Progenitor cell of endocrine pancreas (in vitro differentiated cells): ENCODE measurements at places on chromosomes 13 and 19.

DNA sequence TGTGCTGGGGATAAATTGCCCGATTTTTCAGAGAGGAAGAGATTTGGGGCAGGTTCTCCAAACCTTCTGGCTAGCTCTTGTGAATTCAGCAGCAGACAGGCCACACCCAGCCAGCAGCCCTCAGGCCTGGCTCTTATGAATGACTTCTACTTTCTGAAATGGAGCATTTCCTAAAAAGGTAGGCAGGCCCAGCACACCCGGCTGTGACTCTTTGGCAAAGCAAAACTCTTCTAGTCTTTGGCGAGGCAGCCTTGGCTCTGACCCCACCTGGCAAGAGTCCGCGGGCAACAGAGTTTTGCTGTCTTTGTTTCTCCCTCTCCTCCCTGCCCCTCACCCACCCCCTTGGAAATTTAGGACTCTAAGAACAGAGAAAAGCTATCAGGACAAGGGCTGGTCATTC, 221.2 kb downstream of the ZNF536 start:
- no peak for DNase-seq

GRCh38 chr19:55601084-55601483, 996 bp downstream of the ZNF524 start:
- no peak for DNase-seq

DNA sequence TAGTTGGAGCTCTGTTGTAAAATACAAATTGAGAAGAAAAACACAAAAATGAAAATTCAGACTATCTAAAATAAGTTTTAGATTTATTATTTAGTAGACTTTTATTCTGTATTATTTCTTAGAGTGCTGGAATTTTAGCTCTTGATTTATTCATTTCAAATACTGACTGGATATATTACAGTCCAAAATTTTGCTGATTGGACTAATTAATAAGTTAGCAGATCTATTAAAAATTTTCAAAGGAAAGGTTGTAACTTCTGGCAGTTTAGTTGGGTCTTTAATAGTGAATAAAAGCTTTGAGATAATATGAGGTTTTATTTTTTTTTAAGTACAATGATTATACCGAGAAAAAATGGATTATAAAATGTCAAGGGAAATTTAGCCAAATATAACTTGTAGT, 1224.9 kb upstream of the SPRY2 start:
- DNase-seq = no peak

- no peak for DNase-seq
These were observed 1413.0 kb upstream of the PRR20A start for GRCh38 chr13:55727683-55728082.

- no peak for DNase-seq
These were observed 13.0 kb upstream of the LIN7B start for GRCh38 chr19:49101160-49101559.

DNA sequence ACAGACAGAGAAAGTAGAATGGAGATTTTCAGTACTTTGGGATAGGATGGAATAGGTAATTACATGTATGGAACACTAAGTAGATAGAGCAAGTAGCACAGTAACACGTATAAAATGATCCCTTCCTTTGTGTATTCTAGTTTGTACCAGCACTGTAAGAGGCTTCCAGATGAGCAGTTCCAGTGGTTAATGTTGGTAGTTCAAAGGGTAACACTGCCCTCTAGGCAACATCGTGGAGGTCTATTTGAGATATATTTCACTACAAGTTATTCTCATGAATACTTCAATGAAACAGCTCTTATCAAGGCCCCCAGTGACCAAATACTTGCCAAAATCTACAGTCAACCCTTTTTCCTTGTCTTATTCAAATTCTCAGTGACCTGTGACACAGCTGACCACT, 13.5 kb upstream of the ZNF563 start:
- no peak for DNase-seq

- DNase-seq = no peak
These were observed 1719.5 kb upstream of the MIR17HG start for GRCh38 chr13:89627996-89628395.

DNA sequence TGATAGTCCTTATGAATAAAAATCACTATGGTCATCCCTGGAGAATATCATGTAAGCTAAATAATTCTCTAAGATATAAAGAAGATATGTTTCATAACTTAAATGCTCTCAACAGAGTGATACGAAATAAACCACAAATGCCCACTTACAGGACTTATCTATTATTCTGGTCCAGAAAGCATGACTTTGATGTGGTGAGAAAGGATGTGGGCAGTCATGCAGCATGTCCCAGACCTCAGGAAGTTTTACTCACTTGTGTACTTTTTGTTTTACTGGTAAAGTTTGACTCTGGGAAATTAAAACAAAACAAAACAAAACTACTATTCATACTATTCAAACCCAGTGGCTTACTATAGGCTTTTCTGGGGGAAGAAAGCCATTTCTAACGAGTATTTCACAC, 483.2 kb upstream of the SLITRK6 start:
- DNase-seq = no peak

- no peak for DNase-seq
These were observed 56.6 kb downstream of the FRY start for GRCh38 chr13:32087955-32088747.

GRCh38 chr13:57638186-57638890, 6.8 kb downstream of the PCDH17 start:
- no peak for DNase-seq

DNA sequence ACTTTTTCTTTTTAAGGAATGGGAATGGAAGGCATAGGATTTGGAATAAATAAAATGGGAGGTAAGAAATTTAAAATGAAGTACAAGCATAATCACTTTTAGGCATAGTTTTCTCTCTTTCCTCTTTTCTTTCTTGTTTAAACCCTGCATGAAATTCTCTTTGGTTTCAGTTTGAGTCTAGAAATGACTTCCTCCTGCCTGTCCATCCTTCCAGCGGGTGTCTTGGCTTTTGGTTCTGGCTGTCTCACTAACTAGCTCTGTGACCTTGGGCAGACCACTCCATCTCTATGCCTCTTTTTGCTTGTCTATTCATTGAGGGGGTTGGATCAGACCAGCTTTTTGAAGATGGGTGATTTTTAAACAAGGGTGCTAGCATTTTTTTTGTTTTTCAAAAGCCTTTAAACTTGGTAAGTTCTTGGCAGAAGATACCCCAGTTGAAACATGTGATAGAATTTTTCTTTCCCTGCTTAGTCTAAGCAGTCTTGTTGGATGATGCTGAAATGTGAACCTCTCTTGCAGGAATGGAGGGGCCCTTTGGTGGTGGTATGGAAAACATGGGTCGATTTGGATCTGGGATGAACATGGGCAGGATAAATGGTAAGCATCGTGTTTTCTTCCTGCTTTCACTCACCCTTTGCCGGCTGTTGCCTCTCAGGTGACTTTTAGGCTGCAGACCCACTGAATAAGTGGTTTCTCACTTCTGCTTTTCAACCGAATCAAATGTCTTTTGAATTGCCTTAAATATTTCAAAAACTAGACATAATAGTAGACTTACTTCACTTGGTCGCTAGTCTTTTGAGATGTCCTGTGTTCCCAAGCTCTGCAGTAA, 28.6 kb downstream of the PRAM1 start:
- DNase-seq = no peak

- DNase-seq = no peak
These were observed 367.8 kb downstream of the DACH1 start for GRCh38 chr13:71499235-71499634.

DNA sequence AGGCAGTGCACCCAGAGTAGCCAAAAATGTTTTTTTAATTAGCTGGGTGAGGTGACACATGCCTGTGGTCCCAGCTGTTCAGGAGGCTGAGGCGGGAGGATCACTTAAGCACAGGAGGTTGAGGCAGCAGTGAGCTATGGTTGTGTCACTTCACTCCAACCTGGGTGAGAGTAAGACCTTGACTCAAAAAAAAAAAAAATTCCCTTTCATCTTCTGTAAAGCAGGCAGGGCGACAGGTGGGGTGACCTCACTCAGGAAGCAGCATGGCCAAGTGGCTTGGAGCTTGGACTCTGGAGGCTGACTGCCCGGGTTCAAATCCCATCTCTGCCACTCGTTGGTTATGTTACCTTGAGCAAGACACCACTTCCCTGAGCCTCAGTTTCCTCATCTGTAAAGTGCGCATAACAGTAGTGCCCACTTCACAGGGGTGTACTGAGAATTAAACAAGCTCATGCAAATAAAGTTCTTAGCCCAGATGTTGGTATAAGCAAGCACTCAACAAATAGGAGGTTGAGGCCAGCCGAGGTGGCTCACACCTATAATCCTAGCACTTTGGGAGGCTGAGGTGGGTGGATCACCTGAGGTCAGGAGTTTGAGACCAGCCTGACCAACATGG, 48.3 kb downstream of the MAP4K1 start:
- DNase-seq = no peak

- DNase-seq = no peak
These were observed 53.7 kb upstream of the TRPC4 start for GRCh38 chr13:37923236-37923635.

DNA sequence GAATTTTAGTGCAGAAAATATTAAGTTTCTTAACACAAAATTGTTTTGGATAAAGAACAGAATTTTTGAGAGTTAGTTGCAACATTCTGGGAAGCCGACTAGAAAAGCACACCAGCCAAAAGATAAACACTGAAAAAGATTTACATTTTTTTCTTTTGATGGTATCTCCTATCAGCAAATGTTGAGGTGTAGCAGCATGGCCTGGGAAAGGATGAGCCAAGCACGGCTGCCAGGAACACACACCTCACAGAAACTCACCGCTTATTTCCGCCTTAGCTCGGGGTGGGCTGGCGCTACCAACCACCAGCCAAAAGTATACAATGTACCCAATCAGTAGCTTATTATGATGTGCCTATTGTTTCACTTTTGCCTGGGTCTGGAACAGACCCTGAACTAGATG, 134.7 kb downstream of the MIPEP start:
- DNase-seq = no peak

DNA sequence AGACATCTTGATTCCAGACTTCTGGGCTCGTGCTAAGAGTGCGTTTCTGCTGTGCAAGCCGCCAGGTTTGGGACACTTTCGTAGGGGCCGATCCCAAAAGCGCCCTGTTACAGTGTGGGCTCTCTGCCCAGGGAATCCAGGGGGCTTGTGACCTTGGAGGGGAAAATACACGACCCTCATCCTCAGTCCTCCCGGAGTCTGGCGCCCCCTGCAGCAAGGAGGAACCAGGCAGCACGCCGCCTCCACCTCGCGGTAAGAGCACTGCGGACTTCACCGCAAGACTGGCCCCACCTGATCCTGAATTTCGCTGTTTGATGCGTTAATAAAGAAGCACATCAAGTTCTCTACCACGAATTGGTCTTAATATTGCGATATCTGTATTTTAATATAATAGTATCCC, 5.2 kb downstream of the POLRMT start:
- DNase-seq = no peak

GRCh38 chr13:53197424-53197823, 168.8 kb downstream of the OLFM4 start:
- DNase-seq = no peak

DNA sequence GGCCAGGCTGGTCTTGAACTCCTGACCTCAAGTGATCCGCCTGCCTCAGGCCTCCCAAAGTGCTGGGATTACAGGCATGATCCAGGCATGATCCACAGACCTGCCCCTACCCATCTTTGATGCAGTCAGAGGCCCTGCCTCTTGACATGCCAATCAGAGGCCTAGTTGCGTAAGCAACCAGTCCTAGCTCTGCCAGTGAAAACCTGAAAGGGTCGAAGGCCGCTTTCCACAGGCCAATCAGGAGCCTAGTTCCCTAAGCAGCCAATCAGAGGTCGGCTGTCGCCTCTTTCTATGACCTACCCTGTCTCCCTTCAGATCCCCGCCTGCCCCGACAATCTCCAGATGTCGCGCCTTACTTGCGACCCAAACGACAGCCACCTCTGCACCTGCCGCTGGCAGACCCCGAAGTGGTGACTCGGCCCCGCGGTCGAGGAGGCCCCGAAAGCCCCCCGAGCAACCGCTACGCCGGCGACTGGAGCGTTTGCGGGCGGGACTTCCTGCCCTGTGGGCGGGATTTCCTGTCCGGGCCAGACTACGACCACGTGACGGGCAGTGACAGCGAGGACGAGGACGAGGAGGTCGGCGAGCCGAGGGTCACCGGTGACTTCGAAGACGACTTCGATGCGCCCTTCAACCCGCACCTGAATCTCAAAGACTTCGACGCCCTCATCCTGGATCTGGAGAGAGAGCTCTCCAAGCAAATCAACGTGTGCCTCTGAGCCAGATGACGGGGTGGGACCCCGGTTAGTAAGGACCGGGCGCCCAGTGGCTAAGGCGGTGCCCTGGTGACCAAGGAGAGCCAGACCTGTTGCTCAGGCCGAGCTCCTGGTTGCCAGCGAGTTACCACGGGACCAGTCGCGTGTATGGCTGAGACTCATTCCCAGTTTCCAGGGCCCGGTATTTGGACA, 6.3 kb downstream of the SYDE1 start:
- no peak for DNase-seq

DNA sequence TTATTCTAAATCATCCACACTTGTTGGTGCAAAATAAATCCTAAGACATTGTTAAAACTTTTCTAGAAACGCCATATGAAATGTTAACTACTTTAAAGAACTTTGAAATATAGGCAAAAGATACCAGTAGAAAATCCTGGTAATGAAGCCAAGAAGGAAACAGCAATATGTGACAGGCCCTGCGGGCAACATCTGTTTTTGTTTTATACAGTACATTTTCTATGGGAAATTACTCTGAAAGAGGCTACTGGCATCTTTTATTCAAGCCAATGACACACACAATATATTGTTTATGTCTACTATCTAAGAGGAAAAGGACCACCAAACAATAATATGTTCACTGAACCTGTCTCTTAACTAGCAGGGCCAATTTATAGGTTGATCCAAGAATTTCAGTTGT, 829.7 kb downstream of the PCDH17 start:
- DNase-seq = no peak

GRCh38 chr19:31504221-31504620, 155.0 kb upstream of the TSHZ3 start:
- no peak for DNase-seq

DNA sequence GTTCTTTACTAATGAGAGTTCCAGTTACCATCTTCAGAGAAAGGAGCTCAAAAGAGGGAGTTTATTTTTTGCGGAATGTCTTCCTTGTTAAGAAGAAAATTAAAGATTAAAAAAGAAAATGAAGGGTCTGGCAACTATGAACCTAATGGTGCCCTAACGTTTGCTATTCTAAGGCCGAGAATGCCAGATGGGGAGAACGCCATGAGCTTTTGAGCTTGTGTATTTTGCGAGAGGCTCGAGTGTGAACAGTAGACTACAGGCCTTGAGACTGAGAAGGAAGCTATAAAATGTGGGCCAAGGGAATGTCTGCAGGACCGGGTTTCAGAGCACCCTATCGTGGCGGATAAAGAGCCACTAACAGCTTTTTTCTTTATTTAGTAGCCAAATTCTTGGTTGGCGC, 6.7 kb downstream of the FGF14 start:
- DNase-seq = no peak

- no peak for DNase-seq
These were observed 7.2 kb upstream of the SERTM1 start for GRCh38 chr13:36666477-36667229.

DNA sequence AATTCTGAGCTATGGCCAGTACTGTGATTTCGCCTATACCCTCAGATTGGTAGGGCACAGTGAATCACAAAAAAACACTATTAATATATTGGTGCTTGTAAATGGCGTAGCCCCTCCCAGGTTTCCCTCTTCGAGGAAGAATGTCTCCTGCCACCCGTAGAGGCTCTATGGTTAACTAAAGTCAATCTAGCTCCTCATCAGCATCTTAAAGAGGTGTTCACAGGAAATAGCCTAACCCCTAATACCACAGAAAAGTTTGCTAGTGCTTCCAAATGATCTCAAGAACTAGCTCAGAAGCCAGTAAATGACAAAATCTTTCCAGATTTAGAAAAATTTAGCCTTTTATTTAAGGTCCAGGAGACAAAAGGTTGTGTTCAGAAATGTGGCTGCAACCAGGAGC, 56.3 kb upstream of the DCT start:
- no peak for DNase-seq

- no peak for DNase-seq
These were observed 80.6 kb upstream of the ZNF98 start for GRCh38 chr19:22502766-22503165.
